Effector memory CD4-positive, alpha-beta T cell (primary cell): ENCODE measurements at places on chromosomes 16 and 17.

DNA sequence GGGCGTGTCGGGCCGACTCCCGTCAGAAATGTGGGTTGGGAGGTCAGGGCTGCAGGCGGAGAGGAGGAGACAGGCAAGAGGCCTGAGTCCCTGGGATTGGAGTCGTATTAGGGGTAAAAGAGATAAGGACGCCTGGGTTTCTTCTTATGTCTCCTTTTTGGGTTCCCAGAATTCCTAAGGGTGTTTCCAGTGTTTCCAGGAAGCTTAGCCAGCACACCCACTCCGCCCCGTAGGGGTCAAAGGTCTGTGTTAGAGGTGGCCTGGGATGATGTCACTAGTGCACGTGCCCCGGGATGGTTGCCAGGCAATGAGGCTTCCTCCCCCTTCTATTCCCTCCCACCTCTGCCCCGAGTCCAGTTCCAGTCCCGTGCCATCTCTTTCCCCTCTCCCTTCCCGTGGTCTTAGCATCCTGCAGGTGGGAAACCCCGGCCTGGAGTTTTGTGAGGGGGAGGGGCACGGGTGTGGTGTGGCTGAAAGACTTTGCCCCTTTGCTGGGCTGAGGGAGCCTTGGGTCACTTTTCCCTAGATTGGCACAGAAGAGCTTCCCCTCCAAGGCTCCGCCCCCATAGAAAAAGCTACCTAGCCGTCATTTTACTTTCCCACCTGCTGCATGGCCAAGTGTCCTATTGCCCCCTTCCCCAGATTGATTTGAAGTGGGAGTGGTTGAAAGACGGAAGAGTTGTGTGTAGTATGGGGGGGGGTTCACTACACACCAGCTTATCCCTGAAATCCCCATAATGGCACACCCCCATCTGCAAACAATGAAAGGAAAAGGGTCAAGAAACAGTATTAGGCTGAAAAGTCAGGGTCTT, 2.8 kb downstream of the KDM6B start:
- peak; percentile 59 for DNase-seq

GRCh38 chr17:73492821-73493814, 151.1 kb downstream of the SDK2 start:
- no peak for DNase-seq

- no peak for DNase-seq
These were observed 20.9 kb downstream of the ANKFN1 start for GRCh38 chr17:56173958-56174835.

GRCh38 chr16:49816875-49817274, 39.0 kb downstream of the ZNF423 start:
- DNase-seq: no peak

GRCh38 chr17:16923097-16923903, 48.6 kb downstream of the TNFRSF13B start:
- no peak for DNase-seq

GRCh38 chr17:7684851-7685532, 2.3 kb downstream of the TP53 start:
- DNase-seq: no peak

DNA sequence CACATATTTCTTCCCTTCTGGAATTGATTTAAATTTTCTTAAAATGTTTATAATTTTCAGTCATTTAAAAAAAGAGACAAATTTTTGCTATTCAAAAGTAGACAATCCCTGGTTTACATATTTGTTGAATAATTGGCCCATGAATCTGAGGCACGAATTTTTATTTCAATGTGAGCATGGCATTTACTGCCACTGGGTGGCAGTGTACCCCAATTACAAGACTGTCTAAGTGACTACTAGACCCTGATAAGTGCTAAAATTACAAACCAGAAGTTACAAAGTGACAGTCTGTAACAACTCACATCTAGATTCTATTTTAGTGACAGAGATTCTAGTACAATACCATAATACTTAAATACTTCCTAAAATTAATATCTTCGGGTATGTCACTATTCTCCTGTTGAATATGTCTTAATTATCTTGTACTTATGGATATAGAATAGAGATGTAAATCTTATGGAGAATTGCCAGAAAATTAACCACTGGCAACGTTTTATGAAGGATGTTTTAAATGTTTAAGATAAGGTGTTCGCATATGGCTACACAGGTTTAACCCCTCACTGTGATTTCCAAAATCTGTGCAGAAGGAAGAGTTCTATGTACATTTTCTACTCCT, 235.8 kb downstream of the MAP2K4 start:
- DNase-seq: no peak

DNA sequence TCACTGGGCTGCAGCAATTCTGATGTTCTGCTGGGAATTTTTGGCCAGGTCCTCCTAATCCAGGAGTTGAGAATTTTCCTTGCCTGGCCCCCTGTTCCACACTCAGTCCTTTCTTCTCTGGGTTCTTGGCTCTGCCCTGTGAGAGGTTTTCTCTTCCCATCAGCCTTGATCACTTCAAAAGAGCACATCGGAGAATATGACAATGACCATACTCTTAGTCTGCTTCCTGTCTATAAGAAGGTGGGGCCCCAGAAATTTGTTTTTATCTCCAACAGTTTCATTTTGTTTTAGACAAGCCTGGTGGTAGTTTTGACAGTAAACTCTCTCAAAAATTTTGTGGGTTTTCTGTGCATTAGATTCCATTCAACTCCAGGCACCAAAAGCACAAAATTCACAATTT, 70.7 kb downstream of the C17orf67 start:
- no peak for DNase-seq

- no peak for DNase-seq
These were observed 877 bp upstream of the CSNK1D start for GRCh38 chr17:82274134-82275020.

DNA sequence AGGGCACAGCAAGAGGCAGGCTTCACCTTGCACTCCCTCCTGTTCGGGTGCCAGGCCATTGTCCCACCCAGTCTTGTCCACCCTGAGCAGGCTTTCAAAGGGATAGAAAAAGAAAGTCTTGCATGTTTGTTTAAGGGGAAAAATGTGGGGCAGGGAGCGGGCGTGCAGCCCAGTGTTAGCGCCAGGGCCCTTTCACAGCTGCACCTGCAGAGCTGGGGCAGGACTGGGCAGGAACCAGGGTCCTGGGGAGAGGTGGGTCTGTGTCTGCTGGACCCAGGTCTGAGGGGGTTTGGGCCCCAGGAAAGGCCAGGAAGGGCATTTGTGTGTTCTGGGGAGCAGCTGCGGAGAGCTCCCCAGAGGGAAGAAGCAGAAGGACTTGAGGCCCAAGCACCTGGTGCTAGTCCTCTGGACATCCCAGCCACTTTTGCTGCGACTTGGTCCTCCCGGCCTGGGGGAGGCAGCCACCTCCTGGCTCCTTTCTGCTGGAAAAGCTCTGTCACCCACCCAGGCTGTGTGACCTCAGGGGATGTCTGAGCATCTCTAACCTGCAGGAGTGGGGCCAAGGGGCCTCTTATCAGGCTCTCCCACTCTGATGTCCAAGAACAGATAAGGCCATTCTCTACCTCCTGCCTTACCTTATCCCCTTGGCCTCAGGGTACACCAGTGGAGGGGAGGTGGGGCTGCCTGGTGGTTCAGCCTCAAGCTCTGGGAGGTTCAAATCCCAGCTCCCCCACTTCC, 44.7 kb downstream of the PSME3IP1 start:
- DNase-seq: no peak

GRCh38 chr16:65744401-65744800, 622.1 kb upstream of the CDH5 start:
- no peak for DNase-seq

- no peak for DNase-seq
These were observed 7.2 kb upstream of the COL1A1 start for GRCh38 chr17:50208611-50209061.

DNA sequence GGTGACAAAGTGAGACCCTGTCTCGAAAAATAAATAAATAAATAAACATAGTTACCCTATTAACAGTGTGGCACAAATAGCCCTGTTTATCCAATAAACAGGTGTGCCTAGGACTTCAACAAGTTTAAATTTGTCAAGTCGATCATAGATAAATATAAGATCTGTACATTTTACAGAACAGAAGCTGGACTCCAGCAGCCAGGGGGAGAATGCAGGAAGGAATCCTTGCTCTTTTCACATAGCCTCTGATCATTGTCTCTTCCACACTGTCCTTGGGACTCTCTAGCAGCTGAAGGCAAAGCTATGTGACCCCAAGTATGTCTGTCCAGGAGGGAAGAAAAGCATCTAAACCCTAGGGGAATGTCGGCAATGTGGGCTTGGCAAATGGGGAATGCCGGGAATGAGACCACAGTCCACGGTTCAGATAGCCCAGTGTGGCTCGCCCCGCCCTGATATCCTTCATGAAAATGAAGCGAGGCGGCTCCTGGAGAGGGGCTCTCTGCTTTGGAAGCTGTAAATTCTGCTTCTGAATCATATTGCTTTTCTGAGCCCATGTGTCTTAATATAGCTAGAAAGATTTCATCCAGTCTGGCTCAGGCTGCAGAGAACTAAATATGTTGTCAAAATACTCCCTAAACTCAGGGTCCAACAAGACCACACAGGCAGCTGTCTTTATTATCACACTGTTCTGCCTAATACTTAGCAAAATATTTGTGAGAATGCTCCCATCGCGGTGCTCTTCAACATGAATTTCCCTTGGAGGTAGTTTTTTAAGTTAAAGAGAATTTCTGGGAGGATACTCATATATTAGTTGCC, 24.9 kb upstream of the GRB2 start:
- no peak for DNase-seq

DNA sequence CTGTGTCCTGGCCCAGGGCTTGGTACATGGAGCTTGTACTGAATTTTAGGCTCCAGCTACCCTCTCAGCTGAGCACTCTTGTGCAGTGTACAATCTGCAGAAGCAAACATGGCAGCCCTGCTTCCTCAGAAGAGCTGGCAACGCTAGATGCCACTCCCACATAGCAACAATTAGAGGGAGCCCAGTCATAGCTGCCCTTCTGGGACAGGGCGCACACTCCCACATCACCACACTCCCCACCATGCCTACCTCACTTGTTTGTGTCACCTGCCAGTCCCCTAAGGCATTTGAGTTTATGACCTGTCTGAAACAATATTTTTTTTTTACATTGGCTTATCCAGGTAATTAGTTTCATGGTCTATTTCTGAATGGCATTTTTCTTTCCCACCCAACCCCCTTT, 72.3 kb downstream of the C17orf67 start:
- no peak for DNase-seq

DNA sequence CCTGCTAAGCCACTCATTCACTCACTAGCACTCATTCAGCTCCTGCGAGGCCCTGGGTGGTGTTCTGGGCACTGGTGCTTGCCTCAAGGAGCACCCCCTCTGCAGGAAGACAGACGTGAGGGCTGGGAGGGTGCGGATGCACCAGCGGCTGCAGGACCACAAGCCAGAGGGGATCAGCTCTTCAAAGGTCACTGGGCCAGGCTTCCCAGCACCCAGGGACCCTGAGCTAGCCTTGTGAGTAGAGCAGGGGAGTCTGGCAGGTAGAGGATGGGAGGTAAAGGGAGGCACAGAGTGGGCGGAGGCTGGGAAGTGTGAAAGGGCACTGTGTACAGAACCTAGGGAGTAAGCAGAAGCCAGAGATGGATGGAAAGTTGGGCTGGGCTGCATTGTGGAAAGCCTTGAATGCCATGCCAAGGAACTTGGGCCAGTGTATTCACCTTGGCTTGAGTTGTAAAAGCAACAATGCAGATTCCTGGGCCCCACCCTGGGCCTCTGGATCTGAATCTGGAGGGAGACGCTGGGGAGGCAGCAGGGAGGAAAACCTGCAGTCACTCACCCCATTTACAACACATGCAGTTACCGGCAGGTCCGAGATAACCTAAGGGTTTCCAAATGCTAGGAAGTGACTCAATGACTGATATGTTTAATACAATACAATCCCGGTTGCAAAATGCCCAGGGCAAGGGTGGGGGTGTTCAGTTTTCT, 1.7 kb downstream of the IL4R start:
- DNase-seq: peak; percentile 7

GRCh38 chr16:81823111-81823510, 44.0 kb downstream of the PLCG2 start:
- DNase-seq: no peak

GRCh38 chr17:68601565-68602288, 560 bp upstream of the FAM20A start:
- DNase-seq: no peak

DNA sequence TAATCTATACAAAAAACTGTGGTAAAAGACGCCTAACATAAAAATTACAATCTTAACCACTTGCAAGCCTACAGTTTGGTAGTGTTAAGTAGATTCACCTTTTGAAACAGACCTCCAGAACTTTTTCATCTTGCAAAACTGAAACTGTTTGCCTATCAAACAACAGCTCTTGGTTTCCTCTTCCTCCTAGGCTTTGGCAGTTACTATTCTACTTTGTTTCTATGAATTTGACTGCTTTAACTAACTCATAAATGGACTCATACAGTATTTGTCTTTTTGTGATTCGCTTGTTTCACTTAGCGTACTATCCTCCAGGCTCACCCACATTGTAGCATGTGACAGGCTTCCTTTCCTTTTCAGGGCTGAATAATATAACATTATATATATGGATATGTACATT, 97.0 kb downstream of the PRKCA start:
- DNase-seq: no peak

DNA sequence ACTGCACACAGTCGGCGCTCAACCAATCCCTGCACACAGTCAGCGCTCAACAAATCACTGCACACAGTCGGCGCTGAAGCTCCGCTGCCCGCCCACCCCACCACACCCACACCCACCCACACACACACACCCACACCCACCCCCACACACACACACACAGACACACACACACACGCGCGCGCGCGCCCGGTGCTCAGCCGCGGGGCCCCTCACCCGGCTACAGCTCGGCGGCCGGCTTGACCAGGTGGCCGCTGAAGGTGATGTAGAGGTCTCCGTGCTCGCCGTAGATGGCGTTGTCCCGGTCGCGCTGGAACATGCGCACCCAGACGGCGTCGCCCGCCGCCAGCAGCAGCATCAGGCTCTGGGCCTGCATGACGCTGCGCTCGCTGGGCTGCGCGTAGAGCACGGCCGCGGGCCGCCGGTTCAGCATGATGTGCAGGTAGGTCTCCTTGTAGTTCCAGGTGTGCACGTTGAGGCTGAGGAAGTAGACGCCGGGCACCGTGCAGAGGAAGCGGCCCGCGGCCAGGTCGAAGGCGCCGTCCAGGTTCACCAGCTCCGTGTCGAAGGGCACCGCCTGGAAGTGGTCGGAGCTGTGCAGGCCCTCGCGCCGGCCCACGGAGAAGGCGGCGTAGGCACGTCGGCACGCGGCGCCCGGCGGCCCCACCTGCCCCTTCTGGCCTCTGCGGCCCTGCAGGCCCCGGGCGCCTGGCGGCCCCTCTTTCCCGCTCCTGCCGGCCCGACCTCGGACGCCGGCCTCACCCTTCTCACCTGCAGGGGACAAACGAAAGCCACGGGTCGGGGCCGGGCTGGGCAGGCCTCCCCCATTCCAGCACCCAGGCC, 2.5 kb downstream of the C1QTNF8 start:
- DNase-seq: no peak

DNA sequence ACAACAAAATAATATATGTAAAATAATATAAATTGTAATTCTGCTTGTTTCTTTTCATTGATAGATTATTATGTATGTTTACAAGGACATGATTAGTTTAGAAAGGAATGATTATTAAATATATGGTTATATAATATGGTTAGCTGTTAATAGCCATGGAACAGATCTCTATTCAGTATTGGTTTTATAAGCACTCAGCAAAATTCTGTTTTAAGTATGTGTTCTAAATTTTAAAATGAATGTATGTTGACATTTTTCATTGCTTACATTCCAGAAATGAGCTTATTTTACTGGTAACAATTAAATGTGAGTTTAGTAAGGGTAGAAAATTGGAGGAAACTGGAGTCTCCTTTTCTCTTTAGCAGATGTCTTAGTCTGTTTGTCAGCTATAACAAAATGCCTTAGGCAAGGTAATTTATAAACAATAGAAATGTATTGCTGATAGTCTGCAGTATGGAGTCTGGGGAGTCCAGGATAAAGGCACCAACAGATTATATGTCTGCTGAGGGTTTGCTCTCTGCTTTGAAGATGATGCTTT, 45.4 kb downstream of the NFAT5 start:
- DNase-seq: no peak

GRCh38 chr16:13390093-13390985, 488.9 kb downstream of the SHISA9 start:
- no peak for DNase-seq
